ENCODE measurements at places on chromosomes 6 and 20.

GRCh38 chr6:111472933-111473435, 10.0 kb downstream of the REV3L start:
- peaks cover 7% of the 10 kb centered on the region for H3K4me1 ChIP-seq
- DNase-seq: no peak
- no peak overlapping the region for H3K4me3 ChIP-seq

DNA sequence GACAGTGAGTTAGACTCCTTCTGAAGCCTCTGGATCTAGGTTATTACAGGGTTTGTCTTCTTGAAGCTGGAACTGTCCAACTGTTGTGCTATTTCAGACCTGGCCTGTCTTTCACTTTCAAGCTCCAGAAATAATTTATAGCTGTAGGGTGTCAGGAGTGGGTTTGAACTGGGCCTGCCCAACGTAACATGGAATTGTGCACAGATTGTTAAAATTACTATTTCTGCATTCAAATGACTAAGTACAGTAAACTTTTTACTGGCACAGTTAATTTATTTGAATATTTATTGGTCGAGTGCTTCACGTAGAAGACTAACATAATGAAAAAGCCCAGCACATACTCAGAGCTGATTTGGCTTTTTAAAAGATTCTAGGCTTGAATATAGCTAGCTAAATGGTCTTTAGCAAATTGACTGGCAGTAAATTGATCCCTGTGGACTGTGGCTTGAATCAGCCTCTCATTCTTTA, 74.3 kb downstream of the ARID1B start:
- no peaks in the 10 kb centered on the region for H3K36me3 ChIP-seq
- H3K27ac ChIP-seq: no peak overlapping the region
- DNase-seq: no peak
- peaks cover 29% of the 10 kb centered on the region for H3K4me1 ChIP-seq
- no peaks in the 10 kb centered on the region for H3K27me3 ChIP-seq
- H3K4me3 ChIP-seq: no peak overlapping the region

- H3K36me3 ChIP-seq: no peaks in the 10 kb centered on the region
- H3K4me1 ChIP-seq: no peaks in the 10 kb centered on the region
These were observed 115.2 kb upstream of the GLP1R start for GRCh38 chr6:38933426-38933825.

- DNase-seq: no peak
- H3K4me1 ChIP-seq: no peaks in the 10 kb centered on the region
- no peak overlapping the region for H3K27ac ChIP-seq
- H3K27me3 ChIP-seq: no peaks in the 10 kb centered on the region
These were observed 31.6 kb downstream of the VEGFA start for GRCh38 chr6:43801495-43802181.

DNA sequence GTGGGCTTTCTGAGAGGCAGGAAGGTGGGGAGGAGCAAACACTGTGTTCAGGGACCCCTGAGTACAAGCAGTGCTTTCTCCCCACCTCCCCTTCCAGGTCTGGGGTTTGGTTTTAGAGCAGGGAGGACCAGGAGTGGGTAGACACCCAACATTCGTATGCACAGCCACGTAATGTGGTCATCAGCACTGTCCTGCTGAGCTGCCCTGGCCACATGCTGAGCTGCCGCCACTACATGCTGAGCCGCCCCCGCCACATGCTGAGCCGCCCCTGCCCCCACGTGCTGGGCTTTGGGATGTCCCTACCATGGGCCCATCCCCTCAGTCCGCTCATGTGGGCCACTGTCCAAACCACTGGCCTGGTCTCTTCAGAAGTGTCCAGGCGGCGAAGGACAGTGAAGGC, 214.9 kb upstream of the CST7 start:
- H3K27me3 ChIP-seq: no peaks in the 10 kb centered on the region
- no peak for DNase-seq
- H3K27ac ChIP-seq: no peak overlapping the region
- no peaks in the 10 kb centered on the region for H3K4me1 ChIP-seq
- no peaks in the 10 kb centered on the region for H3K36me3 ChIP-seq

- no peak overlapping the region for H3K4me3 ChIP-seq
- no peaks in the 10 kb centered on the region for H3K36me3 ChIP-seq
- H3K27me3 ChIP-seq: no peaks in the 10 kb centered on the region
These were observed 43.1 kb downstream of the GNAS start for GRCh38 chr20:58895448-58896180.

GRCh38 chr20:58593880-58594638, 57.0 kb upstream of the STX16 start:
- peaks cover 2% of the 10 kb centered on the region for H3K4me1 ChIP-seq
- no peaks in the 10 kb centered on the region for H3K36me3 ChIP-seq
- no peak for DNase-seq
- H3K4me3 ChIP-seq: no peak overlapping the region

DNA sequence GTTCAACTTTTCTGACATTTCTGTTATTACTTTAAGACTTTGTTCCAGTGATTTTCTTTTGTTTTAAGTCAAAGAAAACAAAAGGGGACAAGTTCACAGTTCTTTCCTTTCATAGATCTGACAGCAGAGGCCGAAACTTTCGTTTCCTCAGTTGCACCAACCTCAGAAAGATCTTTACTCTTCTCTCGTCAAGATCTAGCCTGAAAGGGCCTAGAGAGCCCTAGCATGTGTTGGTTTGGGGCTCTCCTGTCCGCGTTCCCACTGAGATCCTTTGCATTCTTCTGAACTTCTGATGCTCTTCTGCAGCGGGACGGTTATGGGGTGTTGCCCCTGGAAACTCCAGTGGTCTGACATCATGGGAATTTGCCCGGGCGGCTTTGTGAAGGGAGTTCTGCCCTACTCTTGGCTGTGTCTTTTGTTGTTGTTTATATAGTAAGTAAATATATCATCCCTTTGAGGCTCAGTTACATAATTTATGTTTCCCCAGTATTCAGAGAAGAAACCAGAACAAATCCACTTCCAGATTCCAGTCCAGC, 129.1 kb downstream of the SASH1 start:
- no peak overlapping the region for H3K4me3 ChIP-seq
- no peaks in the 10 kb centered on the region for H3K4me1 ChIP-seq
- no peak for DNase-seq

GRCh38 chr6:124882579-124883393, 79.5 kb upstream of the RNF217 start:
- H3K4me3 ChIP-seq: no peak overlapping the region
- H3K4me1 ChIP-seq: no peaks in the 10 kb centered on the region
- H3K36me3 ChIP-seq: no peaks in the 10 kb centered on the region
- no peak overlapping the region for H3K27ac ChIP-seq
- no peak for DNase-seq
- H3K27me3 ChIP-seq: no peaks in the 10 kb centered on the region

DNA sequence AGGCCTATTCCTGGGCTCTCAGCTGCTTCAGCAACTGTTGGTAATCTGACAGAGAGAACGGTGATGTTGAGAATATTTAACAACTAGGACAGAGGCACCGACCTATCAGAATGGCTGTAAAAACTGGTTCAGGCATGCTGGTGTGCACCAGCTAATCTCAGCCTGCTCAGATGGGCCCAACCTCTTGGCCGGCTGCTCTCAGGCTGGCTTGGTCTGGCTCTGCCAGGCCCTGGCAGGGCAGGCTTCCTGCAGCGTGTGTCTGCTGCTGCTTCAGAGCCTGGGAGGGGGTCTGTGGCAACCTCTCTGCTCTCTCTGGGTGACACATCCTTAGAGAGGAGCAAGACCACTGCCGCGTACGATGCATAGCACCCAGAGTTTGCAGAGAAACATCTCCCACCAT, 4.8 kb downstream of the SLC2A12 start:
- no peaks in the 10 kb centered on the region for H3K27me3 ChIP-seq
- no peak overlapping the region for H3K4me3 ChIP-seq
- DNase-seq: no peak

GRCh38 chr6:132190097-132190814, 211.0 kb downstream of the MOXD1 start:
- no peak for DNase-seq
- no peak overlapping the region for H3K27ac ChIP-seq
- no peak overlapping the region for H3K4me3 ChIP-seq
- no peaks in the 10 kb centered on the region for H3K36me3 ChIP-seq
- no peaks in the 10 kb centered on the region for H3K27me3 ChIP-seq

All from ovary (tissue), 10 donors.